Stimulated activated CD4-positive, alpha-beta T cell treated with anti-CD3 and anti-CD28 coated beads, Interleukin-1b, Interleukin-23, amount 100 ng/mL, for 1 hour (primary cell): ENCODE measurements at places on chromosomes 4 and X.

DNA sequence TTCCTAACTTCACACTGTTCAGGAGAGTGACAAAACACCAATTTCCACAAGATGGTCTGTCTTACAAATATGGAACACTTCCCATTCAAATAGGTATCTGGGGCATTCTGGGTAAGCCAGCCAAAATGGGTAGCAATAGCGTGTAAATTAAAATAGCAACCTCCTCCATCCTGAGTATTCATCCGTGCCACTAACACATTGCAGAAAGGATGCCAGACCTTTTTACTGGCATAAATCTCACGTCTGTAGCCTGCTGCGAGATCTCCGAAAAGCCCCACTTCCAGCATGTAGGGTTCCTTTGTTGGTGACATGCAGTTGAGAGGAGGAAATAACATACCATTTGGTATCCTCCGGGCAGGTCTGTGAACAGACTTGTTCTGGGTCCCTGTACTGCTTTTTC is 52.7 kb upstream of the RAI2 start:
- DNase-seq, result no peak

GRCh38 chr4:182918791-182919302 is 1.7 kb upstream of the DCTD start:
- DNase-seq, result no peak

GRCh38 chr4:26907731-26908599 is 47.3 kb downstream of the STIM2 start:
- no peak for DNase-seq

GRCh38 chr4:139167774-139168444 is 9.1 kb downstream of the ELF2 start:
- DNase-seq, result no peak

DNA sequence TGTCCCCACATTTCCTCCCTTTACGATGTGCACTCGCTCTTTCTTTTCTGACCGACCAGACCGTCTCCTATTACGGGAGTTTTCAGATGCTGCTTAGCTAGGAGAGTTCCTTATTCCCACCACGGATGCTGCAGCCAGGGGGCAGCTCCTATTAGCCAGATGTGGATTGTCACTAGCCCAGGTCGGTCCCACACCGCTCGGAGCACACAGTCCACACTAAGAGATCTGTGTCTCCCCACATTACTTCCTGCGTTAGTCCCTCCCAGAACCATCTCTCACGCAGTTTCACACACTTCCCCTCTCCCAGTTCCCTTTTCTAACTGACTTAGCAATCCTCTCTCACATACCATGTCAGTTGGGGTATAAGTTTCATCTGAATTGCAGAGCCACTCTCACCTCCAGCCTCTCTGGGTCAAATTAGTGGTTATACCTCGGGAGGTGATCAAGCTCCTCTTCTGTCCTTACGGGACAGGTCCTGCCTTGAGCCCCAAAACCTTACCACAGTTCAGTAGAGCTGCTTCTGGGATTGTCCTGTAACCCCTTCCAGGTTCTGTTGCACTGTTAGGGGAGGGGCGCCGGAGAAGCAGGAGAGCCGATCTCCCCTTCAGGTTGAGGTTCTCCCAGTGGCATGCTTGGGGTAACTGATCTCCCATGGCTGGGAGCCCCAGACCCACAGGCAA is 28.2 kb downstream of the SULT1E1 start:
- no peak for DNase-seq

GRCh38 chr4:148069086-148069894 is 337.4 kb downstream of the ARHGAP10 start:
- no peak for DNase-seq

DNA sequence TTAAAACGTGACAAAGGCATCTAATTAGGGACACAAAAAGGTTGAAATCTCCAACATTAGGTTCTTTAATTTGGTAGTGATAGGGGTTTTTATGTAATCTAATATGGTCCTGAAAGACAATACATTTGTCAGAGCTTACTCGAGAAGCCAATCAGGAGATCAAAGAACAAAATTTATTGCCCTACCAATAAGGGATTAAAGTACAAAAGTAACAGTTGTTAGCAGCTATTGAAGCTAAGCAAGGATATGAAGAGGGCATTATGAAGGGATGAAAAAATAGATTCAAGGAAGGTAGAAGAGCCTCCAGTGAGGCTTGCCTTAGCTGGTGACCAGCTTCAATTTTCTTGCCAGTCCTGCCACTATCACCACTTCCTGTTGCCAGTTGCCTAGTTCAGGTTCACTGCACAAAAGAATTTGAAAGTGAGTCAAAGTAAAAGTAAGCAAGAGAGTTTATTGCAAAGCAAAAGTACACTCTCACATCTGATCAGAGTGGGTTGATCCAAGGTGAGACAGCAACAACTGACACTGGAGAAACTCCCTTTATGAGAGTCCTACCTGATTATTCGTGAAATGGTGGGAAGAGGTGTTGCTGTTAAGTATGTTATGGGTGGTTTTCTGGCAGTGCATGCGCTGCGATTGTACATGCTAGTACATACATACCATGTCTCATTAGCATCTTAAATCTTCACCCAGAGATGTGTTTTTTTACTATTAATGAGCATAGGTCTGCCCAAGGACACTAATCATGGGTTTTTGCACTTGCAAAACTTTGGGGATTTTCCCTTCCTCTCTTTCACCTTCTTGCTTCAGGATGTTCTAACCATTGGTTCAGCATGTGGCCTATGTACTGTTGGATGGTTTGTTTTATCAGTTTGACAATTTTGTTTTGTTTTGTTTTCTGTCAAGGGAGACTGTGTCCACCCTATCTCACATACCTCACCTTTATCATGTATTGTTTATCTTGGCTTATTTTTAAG is 263.2 kb upstream of the ITM2A start:
- DNase-seq, result no peak
